ENCODE measurements at places on chromosomes 13 and 19.
A peak's percentile ranks its signal among the peaks of the same experiment; 100 is the strongest.

GRCh38 chr19:47798904-47799266 is 5.5 kb downstream of the TPRX1 start:
- no peak for DNase-seq

DNA sequence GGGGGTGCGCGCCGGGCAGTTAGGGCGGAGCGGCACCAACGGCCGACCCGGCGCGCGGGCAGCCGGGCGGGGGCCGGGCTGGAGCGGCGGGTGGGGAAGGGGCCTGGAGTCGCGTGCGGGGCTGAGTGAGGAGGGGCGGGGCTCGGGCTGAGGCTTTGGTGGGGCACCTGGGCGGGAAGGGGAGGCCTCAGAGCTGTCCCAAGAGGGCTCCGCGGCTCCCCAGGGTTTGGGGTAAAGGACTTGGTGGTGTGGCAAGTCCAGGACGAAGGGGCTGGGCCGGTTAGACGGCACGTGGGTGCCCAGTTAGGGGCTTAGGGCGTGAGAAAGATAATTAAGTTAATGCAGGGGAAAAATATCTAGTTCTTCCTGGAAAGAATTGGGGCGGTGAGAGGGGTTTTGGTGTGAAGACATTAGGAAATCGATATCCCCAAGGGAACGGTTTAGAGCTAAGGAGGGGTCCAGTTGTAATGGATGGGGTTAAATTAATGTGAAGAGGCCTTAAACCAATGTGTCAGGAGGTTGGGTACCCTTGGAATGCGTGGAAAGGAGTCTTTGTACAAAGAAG is 496 bp downstream of the ZNF574 start:
- DNase-seq, result no peak

DNA sequence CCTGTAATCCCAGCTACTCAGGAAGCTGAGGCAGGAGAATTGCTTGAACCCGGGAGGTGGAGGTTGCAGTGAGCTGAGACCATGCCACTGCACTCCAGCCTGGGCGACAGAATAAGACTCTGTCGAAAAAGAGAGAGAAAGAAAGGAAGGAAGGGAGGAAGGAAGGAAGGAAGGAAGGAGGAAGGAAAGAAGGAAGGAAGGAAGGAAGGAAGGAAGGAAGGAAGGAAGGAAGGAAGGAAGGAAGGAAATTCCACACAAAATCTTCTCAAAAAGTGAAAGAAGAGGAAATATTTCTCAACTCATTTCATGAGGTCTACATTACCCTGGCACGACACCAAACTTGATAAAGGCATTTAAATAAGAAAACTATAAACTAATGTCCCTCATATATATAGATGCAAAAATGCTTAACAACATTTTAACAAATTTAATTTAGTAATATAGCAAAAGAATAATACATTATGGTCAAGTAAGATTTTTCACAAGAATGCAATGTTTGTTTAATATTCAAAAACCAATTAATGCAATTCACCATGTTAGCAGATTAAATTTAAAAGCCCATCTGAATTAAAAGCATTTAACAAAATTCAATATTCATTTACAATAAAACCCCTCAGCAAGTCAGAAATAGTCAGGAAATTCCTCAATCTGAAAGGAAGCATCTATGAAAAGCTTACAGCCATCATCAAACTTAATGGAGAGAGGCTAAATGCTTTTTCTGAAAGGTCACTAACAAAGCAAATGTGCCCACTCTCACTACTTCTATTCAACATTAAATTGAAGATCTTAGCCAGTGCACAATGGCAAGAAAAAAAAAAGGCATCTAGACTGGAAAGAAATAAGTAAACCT is 12.0 kb upstream of the CPB2 start:
- DNase-seq, result no peak

DNA sequence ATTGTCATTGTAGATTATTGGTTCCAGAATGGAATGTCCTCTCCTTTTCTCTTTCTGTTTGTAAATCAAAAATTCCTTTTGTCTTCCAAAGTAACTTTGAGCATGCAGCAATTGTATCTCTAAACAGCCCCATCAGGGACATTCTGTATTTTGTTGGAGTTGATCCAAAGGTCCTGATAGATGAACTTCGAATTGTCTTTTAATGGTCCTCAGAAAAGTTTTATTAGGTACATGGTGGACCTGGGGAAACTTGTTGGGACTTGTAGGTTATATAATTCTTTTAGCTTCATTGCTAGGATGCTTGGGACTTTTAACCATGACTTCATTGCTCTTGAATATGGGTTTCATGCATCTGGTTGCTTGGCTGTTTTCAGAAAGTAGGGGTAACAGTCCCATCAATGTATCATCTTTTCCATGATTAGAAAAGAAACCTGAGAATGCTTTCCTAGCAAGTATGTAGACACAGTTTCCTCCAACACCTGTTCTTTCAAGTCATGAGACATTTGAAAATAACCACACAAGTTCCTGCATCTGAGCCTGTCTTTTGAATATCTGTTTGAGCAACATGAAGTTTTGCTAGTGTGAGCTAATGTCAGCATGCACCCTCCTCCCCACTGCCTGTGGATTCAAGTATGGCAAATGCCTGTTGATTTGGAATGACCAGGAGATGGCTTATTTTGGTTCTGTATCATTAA is 413.1 kb downstream of the KCNRG start:
- no peak for DNase-seq

GRCh38 chr19:18712981-18713380 is 29.5 kb downstream of the CRTC1 start:
- DNase-seq, result no peak

GRCh38 chr13:109723046-109723445 is 63.3 kb downstream of the IRS2 start:
- DNase-seq, result no peak

- DNase-seq, result no peak
Observed at GRCh38 chr19:10639836-10640235, 14.3 kb upstream of the ILF3 start.

DNA sequence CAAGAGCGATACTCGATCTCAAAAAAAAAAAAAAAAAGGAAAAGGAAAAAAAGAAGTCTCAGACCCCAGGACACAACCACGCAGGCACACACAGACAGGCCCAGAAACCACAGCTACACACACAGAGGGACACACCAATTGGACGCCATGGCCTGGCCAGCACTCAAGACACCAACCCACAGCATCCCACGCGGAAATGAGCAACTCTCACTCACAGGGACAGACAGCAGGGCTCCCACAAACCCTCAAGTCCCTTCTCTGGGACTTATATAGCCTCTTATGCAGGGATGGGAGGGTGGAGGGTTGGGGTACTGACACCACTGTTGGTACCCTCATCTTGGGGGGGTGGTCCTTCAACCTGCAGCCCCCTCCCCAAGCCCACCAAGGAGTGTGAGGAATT is 5.9 kb downstream of the NOTCH3 start:
- no peak for DNase-seq

DNA sequence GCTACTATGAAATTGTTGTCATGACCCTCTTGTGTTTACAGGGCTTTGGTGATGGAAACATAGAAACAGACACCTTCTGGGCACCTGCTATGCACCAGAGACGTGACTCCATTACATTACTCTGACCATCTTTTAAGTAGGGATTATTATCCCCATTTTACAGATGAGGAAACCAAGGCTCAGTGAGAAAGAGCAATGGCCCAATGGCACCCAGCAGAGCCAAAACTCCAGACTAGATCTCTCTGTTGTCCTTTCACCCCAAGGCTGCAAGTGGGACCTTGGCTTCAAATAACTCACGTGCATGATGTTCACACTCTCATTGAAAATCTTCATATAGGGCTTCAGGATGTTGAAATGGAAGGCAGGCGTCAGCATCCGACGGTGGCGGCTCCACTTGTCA is 5.9 kb downstream of the CYP4F2 start:
- DNase-seq, result no peak

DNA sequence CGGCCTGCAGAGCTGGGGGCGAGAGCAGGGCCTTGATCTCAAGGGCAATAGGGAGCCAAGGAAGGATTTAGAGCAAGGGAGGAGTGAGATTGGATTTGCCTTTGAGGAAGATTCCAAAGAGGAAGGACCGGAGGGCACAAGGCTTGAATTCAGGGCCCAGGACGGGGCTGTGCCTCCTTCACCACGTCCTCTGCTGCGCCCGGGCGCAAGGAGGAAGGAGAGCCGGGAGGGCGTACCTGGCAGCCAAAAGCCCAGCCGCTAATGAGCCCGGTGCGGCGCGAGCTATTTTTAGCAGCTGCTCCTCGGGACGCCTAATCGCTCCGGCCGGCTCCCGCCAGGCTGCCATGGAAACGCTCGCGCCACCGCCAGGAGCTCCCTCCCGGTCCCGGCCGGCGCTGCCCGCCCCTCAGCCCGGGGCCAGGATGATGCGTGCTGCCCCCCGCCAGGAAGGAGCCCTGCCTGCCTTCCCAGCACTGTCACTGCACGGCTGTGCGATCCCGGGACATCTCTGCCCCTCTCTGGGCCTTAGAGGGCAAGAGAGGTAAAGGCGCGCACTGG is 31.3 kb downstream of the TINCR start:
- no peak for DNase-seq

- DNase-seq, result no peak
Observed at GRCh38 chr13:98441056-98441676, 135.7 kb downstream of the STK24 start.

DNA sequence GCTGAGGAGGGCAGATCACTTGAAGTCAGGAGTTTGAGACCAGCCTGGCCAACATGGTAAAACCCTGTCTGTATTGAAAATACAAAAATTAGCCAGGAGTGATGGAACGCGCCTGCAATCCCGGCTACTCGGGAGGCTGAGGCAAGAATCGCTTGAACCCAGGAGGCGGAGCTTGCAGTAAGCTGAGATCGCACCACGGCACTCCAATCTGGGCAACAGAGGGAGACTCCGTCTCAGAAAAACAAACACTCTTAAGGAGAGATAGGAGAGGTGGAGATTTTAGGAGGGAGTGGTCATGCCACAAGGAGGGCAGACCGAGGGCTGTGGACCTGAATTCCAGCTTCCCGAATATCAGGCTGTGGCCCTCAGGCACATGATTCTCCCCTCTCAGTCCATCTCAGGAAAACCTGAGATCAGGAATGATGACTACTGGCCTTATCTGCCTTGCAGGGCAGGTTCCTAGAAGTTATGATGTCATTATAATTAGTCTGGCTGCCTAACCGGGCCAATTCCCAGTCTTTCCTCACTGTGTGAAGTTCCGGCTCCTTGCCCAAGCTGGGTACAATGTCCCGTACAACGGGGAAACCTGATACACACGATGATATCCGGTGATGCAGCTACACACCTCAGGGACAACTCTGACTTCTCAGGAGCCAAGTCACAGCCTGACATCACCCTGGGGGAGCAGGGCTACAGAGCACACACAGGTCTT is 2.5 kb downstream of the SLC35E1 start:
- no peak for DNase-seq

- DNase-seq, result no peak
Observed at GRCh38 chr19:656751-657559, 6.1 kb downstream of the RNF126 start.

DNA sequence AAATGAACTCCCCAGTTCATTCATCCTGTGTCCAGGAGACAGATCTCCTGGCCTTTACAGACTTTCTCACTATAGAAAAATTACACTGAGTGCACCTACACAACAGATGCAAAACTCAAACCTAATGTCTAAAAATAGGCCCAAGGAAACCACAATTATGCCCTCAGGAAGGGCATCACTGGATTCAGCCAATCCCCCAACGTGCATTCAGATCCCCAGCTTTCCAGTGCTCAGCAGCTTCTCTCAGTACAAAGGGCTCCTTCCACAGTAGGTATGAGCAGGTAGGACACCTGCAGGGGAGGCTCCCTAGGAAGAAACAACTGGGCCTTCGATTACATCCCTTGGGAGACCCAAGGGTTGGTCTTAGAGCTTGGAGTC is 2.1 kb downstream of the ZNF709 start:
- DNase-seq, result no peak

- peak; percentile 74 for DNase-seq
Observed at GRCh38 chr19:55156202-55157063, 1.1 kb downstream of the TNNI3 start.

GRCh38 chr13:37526710-37527473 is 71.7 kb downstream of the POSTN start:
- no peak for DNase-seq

GRCh38 chr13:29909975-29910674 is 59.7 kb upstream of the UBL3 start:
- DNase-seq, result no peak

DNA sequence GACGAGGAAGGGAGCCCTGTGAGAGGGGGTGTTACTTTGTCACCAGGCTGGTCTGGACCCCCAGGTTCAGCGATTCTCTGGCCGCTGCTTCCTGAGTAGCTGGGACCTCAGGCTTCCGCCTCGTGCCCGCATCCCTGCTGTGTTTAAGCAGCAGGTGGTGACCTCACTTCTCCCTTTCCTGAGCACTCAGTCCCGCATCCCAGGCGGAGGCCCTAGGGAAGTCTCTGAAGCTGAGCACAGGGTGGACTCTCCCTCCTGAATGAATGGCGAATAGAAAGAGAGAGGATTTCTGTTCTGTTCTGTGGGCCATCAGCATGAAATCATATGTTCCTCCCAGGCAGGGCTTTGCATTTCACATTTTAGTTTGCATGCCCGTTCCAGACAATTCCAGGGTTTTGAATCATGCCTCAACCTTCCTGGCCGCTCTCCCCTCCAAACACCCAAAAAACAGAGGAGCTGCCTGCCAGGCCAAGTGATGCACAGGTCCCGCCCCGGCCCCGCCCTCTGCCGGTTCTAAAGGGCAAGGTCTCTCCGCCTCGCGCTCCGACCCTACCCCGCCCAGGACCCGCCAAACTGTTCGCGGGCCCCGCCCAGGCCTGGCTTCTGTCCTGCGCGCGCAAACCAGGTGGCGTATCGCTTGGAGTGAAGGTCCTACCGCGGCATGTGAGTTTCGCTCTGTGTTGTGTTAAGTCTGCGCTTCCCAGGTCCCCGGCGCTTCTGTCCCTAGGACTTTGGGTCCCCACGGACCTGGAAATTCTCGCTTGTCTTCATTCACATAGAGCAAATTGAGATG is 35.1 kb upstream of the ZNF808 start:
- DNase-seq, result peak; percentile 25

GRCh38 chr13:80923907-80924306 is 583.0 kb upstream of the SPRY2 start:
- no peak for DNase-seq

GRCh38 chr13:38141792-38142191 is 207.9 kb upstream of the UFM1 start:
- DNase-seq, result no peak

- no peak for DNase-seq
Observed at GRCh38 chr13:95783747-95784146, 106.8 kb downstream of the DNAJC3 start.

- DNase-seq, result no peak
Observed at GRCh38 chr19:6556480-6557195, 25.8 kb downstream of the TNFSF9 start.

- DNase-seq, result no peak
Observed at GRCh38 chr13:101327871-101328270, 88.4 kb downstream of the NALCN start.

- DNase-seq, result peak; percentile 78
Observed at GRCh38 chr19:7917267-7918061, 2.7 kb upstream of the SNAPC2 start.

- peak; percentile 64 for DNase-seq
Observed at GRCh38 chr19:41792513-41793413, 3.6 kb upstream of the CEACAM3 start.

DNA sequence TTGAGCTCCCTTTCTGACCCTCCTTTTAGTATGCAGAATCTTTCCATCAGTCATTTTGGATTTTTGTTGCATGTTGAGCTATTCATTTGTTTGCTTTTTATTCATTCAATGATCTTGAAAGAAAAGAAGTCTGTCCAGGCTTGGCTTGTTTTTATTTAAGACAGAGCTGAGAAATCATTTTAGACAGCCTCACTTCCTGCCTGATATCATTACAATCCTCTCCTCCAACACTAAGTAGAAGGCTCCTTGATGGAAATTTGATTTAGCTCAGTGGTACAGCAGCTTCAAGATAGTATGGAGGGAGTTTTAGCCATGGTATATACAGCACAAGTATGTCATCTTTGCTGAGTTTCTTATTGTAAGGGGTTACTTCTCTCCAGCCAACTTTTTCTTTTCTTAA is 28.4 kb downstream of the MBNL2 start:
- no peak for DNase-seq
